Urothelium cell line (cell line): ENCODE measurements at places on chromosomes 1 and 21.

DNA sequence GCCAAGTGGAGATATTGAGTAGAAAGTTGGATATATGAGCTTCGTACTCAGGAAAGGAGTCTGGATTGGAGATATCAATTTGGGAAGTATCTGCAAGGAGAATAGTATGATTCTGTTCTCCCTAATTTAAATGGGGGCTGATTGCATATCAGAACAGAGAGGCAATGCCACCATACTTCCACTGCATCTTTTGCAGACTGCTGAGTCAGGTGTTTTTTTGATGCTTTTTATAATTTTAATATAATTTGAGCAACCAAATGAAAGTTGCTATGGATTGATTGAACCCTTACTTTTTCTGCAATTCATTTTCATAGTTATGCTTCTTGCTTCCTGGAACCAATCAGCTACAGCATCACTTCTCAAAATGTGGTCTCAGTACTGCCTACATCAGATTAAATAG lies 590.3 kb downstream of the USP25 start:
- no peak for DNase-seq

- no peak for DNase-seq
Observed at GRCh38 chr1:155083052-155083541, 4.5 kb downstream of the EFNA3 start.

DNA sequence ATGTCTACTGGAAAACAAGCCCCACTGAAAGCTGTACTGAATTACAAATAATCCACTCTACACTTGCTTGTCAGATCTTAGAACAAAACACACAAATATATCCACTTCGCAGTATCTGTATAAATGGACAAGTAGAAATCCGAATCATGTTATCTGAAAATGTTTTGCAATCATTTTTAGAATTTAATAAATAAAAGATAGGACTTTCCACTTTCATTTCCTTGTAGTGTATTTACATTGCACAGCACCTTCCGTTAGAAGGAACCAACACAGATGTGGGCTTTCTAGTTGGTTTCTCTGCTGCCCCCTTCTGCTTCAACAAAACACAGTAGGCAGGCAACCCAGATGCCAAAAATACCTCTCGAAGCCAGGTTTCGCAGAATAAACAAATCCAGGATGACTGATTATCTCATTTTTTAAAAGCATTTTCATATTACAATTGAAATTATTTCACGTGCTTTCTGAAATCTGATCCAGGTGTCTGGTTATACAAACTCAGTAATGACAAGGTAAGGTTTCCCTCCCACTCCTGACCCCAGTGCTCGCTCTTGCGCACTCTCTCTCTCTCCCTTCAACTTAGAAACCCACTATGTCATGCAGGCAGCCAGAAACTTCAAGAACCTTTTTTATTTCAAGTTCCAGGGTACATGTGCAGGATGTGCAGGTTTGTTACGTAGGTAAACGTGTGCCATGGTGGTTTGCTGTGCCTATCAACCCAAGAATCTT lies 389.9 kb downstream of the SMYD3 start:
- peak; percentile 53 for DNase-seq

- peak; percentile 50 for DNase-seq
Observed at GRCh38 chr21:16794950-16795349, 717.9 kb upstream of the CXADR start.

DNA sequence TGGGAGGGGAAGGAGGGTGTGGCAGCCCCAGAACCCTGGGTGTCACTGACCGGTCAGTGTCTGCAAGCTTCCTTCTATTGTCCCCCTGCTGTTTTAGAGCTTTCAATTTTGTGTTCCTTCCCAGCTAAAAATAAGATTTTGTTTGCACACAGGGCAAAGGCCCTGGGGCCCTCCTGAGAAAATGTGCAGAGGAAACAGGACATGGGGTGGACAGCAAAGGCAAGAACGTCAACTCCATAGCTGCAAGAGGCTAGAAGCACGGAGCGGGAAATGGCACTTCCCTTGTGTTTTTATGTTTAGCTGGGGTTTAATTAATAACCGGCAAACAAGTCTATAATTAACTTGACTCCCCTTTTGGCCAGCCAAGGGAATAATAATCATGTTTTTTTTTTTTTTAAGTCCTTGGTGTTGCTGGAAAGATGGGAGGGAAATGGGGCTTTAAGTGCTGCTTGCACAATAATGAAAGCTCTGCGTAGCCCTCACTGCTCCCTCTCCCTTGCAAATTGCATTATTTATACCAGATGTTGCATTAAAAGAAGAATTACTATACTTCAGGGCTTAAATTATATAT lies 261.4 kb upstream of the USP24 start:
- no peak for DNase-seq

DNA sequence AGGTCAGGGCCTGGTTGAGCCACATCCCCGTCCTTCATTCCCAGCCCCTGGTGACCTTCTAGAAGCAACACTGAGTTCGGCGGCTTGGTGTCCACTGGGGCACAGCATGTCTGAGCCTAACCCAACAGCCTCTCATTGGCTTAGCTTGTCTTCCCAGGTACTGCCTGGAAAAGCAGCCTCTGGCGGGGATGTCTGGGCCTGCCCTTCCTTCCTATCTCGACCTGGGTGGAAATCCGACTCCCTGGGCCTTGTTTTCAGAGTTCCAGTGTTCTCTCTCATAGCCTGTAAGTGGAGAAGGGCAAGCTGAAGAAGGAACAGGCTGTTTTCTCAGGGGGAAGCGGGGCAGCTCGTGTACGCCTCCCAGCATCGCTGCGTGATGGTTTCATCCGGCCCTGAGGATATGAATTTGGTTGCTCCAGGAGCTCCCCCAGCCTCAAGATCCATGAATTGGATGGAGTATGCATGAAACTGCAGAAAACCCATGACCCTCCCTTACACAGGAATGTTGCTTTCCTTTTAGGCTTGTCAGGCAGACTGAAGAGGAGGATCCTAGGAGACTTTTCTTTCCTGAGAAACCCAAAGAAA lies 116.5 kb upstream of the IRF2BP2 start:
- no peak for DNase-seq

DNA sequence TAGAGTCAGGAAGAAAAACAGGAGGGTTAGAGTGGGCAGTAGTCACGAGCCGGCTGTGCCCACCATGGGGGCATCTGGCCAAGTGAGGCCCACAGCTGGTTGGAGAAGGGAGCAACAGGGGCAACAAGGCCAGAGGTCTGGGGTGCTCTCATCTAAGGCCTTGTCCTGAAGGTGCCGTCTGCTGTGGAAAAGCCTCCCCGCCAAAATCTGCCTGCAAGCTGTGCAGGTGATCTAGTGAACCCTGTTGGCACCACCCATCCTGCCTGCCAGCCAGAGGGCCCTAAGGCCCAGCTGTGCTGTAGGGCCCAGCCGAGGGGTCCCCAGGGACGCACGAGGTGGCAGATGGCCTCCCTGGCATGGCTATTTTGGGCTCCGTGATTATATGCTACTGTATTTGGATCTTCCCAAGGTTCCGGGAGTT lies 51.3 kb downstream of the LGR6 start:
- DNase-seq, result no peak

DNA sequence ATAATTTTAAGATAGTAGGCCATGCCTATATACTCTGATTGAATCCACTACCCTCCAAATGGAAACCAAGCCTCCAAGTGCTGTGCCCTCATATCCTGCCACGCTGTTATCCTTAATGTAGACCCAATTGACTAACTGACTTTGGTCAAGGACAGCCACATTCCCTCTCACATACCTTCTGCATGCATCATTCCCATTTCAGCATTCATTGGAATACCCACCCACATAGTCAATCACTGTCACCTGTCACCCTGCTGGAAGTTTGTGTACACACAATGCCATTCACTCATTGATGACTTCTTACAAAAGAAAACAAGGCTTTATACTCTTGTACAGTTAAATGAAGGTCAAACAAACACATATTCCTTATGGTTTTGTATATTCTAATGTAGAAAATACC lies 221.1 kb upstream of the PBX1 start:
- DNase-seq, result peak; percentile 54

DNA sequence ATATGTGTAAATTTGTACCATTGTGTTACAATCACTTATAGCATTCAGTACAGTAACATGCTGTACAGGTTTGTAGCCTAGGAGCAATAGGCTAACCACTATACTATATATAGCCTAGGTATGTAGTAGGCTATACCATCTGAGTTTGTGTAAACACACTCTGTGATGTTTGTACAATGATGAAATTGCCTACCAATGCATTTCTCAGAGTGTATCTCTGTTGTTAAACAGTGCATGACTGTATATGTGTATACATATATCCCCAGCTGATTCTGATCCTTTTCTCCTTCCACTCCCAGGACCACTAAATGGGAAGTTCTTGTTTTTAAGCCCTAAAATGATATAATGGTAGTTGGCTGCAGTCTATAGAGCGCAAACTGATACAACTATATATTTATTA lies 7.8 kb downstream of the GNPAT start:
- no peak for DNase-seq

DNA sequence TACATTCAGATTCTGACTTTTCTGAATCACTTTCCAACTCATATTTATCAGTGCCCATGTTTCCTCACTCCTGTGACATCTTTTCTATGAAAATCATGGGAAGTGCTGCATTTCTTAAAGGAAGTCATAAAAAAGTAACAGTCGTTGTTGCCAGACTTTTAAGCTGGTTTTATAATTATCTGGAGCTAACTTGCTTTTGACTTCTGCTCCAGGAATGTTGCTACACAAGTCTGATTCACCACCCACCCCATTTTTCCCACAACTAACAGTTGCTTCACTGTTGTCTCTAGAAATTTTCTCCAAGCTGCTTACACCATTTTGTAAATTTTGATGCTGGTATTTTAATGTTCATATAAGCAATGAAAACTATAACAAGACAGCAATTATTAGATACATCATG lies 12.2 kb downstream of the FCRLB start:
- DNase-seq, result peak; percentile 12

GRCh38 chr1:225114354-225114990 lies 185.0 kb downstream of the DNAH14 start:
- no peak for DNase-seq

DNA sequence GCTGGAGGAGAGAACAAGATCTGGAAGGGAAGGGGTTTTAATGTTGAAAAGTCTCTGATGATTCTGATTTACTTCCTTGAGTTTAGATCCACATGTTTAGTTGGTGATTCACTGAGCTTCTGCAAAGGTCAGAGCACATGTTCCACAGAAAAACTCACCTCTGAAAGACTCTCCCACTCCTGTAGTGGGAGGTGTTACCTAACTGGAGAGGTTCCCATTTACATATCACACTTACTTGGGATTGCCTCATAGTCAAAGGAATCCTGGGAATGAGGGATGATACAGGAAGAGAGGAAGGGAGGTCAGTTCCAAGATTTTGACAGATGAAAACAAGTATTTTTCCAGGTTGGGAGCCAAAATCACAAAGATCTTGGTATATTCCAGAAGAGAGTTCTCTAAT lies 2.7 kb upstream of the NTNG1 start:
- DNase-seq, result peak; percentile 10

DNA sequence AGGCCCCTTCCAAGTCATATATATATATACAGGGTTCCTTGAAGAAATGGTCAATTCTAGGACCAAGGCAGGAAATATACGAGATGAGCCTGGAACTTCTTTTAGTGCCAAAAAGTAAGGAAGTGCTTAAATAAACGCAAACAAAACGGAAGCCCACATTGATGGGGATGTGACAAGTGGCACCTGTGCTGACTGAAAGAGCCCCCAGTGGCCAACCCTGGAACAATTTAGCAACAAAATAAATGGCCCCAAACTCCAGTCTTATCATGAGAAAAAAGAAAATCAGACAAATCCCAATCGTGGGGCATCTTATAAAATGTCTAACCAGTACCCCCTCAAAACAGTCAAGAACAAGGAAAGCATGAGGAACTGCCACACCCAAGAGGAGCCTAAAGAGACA lies 17.7 kb downstream of the PLA2G5 start:
- DNase-seq, result no peak

DNA sequence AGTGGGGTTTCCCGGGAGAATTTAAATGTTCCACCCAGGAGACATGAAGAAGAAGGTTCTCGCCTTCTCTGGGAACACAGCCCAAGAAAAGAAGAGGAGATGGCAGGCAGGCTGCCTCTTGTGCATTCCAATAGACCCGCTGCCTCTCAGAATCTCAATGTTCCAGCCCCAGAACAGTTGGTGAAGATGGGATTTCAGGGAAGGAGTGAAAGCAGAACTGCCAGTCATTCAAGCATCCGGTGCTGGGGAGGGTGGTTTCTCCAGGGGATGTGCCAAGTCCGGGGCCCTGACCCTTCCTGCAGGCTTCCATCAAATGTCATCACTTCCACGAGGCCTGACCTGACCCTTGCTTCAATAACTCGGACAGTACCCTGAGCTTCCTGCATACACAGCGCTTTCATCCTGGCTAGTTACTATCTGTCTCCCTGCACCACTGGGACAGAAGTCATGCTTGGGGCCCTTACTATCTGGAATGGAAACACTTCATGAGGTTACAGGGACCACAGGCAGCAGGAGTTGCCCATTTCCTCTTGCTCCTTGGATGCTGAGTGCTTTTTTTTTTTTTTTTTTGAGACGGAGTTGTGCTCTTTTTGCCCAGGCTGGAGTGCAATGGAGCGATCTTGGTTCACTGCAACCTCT lies 386.6 kb upstream of the POU3F1 start:
- DNase-seq, result no peak

GRCh38 chr1:19327301-19327700 lies 15.2 kb downstream of the SLC66A1 start:
- DNase-seq, result no peak

- no peak for DNase-seq
Observed at GRCh38 chr1:68197461-68197860, 34.9 kb downstream of the WLS start.

GRCh38 chr21:26379561-26379960 lies 193.5 kb downstream of the CYYR1 start:
- DNase-seq, result no peak

DNA sequence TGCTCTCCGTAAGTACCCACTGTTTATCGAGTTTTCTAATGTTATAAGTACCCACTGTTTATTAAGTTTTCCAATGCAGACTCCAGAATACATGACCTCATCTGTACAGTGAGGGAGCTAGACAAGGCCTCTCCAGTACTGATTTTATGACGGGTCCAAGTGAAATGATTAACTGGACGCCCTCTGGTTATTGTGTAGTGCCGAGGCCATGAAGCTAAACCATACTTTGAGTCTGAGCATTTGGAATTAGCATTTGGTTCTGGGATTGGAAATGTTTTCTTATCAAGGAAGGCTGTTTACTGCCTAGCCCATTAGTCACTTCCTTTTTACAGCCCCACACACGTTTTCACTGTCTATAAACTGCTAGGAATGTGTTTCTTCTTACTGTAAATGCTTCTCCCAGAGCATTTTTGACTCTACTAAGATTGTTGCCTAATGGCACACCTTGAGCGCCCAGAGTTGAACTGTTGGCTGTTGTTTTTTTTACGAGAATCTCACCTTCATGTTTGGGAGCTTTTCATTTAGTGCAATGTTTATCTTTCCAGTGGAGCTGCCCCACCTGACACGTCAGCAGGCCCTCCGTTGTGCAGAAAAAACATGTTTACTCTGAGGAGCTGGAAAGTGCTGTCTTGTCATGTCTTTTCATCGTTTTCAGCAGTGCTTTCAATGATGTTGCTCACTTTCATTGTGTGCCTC lies 26.9 kb downstream of the SPATA46 start:
- DNase-seq, result peak; percentile 57

GRCh38 chr1:203456577-203456976 lies 19.0 kb upstream of the PRELP start:
- no peak for DNase-seq
